ENCODE measurements at places on chromosomes 12 and 14.

DNA sequence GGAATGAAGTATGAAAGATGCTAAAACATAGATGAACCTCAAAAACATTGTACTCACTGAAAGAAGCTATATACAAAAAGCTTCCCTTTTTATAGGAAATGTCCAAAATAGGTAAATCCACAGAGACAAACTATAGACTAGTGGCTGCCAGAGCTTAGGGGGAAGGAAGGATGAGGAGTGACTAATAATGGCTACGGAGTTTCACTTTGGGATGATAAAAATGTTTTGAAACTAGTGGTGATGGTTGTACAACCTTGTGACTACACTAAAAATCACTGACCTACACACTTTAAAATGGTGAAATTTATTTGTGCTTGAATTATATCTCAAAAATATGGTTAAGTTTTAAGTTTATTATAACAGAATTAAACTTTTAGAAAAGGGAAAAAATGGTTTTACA lies 37.1 kb upstream of the AMN1 start:
- no peak for DNase-seq

DNA sequence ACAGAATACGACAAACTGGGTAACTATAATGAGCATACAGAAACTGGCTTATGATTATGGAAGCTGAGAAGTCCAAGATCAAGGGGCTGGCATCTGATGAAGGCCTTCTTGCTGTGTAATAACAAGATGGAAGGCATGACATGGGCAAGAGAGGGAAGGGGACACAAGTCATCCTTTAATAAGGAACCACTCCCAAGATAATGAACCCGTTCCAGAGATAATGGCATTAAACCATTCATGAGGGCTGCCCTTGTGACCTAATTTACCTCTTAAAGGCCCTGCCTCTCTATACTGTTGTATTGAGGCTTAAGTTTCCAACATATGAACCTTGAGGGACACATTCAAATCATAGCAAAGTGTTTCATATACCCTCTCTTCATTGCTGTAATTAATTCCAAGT lies 4.6 kb upstream of the VTI1B start:
- no peak for DNase-seq

GRCh38 chr14:65495196-65495595 lies 82.7 kb downstream of the FUT8 start:
- DNase-seq = no peak

GRCh38 chr14:71271166-71271945 lies 364.1 kb downstream of the PCNX1 start:
- no peak for DNase-seq

GRCh38 chr14:69750495-69750894 lies 16.4 kb upstream of the SRSF5 start:
- no peak for DNase-seq

DNA sequence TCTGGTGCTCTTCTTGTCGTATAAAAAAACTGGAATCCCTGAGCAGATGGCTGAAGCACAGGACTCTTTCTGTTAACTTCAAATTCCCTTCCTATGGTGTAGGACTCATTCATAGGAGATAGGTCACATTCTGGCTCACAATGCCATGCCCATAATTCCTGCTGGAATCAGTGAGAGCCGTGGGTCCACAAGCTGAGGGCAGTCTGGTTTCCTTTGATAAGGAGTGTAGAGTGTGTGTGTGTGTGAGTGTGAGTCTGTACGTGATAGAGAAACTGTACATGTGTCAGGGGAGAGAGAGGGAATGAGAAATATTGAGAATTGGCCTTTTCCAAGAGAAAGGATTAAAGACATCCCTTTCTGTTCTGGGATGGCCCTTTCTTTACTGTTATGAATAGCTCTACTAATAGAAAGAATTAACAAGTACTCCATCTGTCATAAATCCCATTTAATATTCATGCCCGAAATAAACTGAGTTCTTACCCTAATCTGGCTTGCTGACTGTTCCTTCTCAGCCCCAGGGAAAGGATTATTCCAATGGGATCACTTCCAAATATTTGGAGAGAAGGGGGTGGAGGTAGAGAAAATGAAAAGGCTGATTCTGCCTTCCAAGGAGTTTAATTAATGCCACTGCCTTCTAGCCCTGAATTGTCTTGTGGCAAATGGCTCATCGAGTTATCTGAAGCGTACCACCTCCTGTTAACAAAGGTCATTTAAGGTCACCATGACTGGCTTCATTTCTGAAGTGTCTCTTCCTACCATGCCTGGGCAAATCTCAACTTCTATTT lies 79.0 kb downstream of the TMX1 start:
- DNase-seq = no peak
